Right lung (tissue), 10 donors: ENCODE measurements at places on chromosomes 11 and 22. TPM values are rescaled to one million over a fixed set of nuclear protein-coding genes. Genes with fewer than 3 reads are reported as not detected.
A peak's percentile ranks its signal among the peaks of the same experiment; 100 is the strongest.

GRCh38 chr11:65579291-65579690 is 3.4 kb downstream of the EHBP1L1 start:
- DNase-seq = no peak

- DNase-seq = no peak
These were observed 93.1 kb downstream of the FAT3 start for GRCh38 chr11:92317721-92318120.

GRCh38 chr11:2248762-2249161 is 21.6 kb downstream of the ASCL2 start:
- DNase-seq = no peak

DNA sequence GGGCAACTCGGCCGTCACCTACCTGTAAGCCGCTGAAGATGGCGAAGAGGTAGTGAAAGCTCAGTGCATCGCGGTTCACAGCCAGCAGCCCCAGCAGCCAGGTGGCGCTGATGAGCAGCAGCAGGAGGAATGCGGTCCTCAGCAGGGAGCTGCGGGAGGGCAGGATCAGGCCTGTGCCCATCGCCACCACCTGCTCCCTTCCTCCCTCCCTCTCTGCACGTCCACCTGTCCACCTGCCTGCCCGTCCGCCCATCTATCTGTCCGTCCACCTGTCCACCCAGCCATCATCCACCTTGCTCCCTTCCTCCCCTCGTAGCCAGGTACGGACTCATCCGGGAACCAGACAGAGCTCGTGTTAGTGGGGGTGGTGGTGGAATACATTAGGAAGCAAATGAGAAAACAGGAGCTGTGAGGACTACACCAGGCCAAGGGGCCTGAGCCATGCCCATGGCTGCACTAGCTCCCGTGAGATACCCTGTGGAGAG is 32.2 kb downstream of the TRMU start:
- DNase-seq = peak; percentile 28

DNA sequence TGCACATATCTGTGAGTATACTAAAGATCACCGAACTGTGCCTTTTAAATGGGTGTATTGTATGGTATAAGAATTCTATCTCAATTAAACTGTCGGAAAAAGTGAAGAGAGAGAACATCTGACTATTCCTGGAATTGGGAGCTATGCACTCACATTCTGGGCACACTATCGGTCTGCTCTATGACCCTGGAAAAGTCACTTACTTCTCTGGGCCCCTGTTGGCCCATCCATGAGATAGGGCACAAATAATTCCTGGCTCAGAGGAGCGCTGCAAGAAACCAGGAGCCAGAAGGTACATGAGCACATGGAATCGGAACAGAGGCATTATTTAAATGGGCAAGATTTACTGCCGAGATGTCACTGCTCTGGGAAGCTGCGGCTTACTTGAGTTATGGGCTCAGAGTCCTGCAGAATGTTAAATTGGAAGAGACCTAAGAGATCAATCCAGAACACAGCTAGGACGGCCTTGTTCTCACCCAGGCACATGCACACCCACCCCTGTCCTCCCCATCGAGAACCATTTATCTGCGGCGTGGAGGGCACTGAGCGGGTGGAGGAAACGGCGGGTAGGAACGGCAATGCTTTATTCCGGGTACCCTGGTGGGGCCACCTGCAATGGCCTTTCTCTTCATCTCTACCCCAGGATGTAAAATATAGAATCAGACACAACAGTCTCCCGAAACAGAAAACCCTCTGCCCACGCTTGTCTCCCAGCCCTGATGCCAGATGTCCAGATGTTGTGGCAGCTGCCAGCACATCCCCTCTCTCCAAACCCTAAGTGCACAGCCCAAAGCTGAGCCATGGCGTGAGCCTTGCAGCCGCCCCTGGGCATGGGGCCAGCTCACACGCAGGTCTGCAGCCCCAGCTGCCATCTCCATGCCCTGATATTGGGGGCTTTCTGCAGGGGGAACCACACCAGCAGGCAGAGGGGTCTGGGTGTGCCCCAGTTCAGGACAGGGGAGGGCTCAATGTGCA is 142.4 kb downstream of the DSCAML1 start:
- DNase-seq = no peak

- DNase-seq = no peak
These were observed 36.0 kb upstream of the APOA1 start for GRCh38 chr11:116873381-116873780.

- no peak for DNase-seq
These were observed 1.4 kb upstream of the MS4A1 start for GRCh38 chr11:60454212-60454611.

DNA sequence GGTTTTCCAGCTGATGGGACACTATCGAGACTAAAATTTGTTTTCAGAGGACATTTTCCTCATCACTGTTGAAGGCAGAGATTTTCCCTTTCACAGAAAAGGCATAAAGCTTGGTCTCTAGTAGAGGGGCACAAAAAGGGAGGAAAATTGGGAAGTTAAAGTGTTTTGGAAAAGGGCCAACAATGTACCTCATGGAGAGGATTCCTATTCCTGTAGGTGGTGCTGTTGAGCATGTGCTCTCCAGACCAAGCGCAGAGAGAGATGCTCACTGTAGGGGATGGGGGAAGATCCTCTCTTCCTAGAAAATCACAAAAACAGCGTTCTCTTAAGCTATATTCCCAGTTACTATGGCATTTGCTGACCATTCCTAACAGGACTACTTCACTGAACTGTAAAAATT is 44.9 kb downstream of the OR4C46 start:
- no peak for DNase-seq

DNA sequence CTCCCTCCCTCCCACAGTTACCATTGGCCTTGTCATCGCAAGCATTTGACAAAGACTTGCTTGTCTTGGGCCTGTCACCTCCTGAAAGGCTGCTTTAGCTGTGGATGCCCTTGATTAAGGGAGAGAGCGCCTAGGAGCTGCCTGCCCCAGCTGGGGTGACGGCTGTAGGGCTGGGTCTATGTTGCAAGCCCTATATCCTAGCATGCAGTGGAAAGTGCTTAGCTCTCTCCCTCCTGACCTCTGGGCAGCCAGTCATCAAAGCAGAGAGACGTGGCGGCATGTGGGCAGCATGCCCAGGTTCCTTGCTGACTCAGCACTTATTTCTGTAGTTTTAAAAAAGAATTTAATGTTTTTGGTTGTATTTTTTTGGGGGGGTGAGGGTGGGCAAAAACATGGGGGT is 75.9 kb downstream of the BARX2 start:
- DNase-seq = no peak

- no peak for DNase-seq
These were observed 42.3 kb downstream of the ANKRD42 start for GRCh38 chr11:83235825-83236224.

- no peak for DNase-seq
These were observed 115.8 kb downstream of the ATG16L2 start for GRCh38 chr11:72930008-72930407.

- peak; percentile 42 for DNase-seq
These were observed at the start of gene KIAA0930 for GRCh38 chr22:45240810-45241631. TSS of gene KIAA0930 (minus strand) at chr22:45240894. CDS start at chr22:45240703, 191 bp downstream.

GRCh38 chr11:18650353-18650752 is 16.2 kb upstream of the SPTY2D1 start:
- DNase-seq = no peak

DNA sequence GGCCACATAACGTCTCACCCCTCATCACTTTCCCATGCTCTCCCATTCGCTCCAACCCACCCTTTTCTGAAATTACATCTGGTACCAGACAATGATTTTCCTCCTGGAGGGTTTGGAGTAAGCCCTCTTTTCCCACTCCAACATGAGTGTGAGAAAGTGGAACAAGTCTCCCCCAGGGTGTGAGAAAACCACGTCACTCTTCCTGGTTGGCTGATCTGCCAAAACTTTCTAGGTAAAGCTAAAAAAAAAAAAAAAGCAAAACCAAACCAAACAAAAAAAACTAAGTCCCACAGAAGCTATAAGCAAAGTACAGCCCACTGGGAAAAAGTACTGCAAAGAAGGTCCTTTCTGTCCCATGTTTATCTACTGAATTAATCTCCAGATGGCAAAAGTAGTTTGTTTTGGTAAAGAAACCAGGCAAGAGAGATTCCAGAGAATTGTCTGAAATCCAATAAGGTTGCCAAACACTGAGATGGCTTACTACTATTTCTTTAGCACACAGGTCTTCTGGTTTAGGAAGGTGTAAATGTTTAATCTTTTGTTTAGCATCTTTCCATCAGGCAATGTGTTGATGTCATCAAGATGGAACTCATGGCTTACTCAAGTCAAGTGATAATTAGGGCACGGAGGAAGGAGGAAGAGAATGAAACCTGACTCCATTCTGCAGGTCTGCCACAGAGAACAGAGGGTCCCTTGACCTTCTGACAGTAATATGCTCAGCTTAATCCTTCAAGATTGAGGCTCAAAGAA is 395.6 kb downstream of the LARGE1 start:
- no peak for DNase-seq

GRCh38 chr11:24748261-24748660 is 251.4 kb downstream of the LUZP2 start:
- DNase-seq = no peak

GRCh38 chr22:45334068-45334467 is 24.3 kb downstream of the FAM118A start:
- no peak for DNase-seq

- peak; percentile 63 for DNase-seq
These were observed 1.1 kb downstream of the CSTF3 start for GRCh38 chr11:33160136-33160535.

DNA sequence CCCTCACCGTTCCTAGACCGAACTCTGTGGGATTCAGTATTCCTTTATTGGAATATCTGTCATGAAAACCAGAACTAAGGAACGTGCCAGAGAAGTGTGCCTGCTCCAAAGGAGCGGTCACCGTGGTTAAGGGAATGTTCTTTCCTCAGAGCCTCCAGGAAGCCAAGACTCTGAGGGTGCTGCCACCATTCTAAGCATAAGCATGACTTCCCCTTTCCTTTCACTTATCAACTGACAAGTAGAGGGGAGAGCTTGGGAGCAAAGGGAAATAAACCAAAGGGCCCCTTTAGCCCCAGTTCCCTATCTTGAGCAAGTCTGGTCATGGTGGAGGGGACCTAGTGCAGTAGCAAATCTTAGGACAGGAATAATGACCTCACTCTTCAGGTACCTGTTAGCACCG is 26.8 kb downstream of the CTR9 start:
- no peak for DNase-seq

Gene MFRP
- polyA plus RNA-seq = not detected

Gene PGA5
- polyA plus RNA-seq = not detected

Gene OR4D5
- not detected for polyA plus RNA-seq

Gene PATZ1
- polyA plus RNA-seq = 61.9 TPM

Gene DDT
- 67.9 TPM for polyA plus RNA-seq

Gene DNAJB7
- 1.2 TPM for polyA plus RNA-seq

Gene LMNTD2
- 2.8 TPM for polyA plus RNA-seq

Gene ACRV1
- polyA plus RNA-seq = 1.3 TPM

Gene CRYBB2
- 1.1 TPM for polyA plus RNA-seq
